Right ventricle myocardium inferior (tissue), 1 donor: ENCODE measurements at places on chromosomes 1 and 21. TPM values are rescaled to one million over a fixed set of nuclear protein-coding genes. Genes with fewer than 3 reads are reported as not detected.

- DNase-seq: peak; percentile 84
Observed at GRCh38 chr21:42289926-42290325, 25.3 kb downstream of the TFF3 start.

- DNase-seq: no peak
Observed at GRCh38 chr1:195238313-195238712, 1369.9 kb downstream of the KCNT2 start.

DNA sequence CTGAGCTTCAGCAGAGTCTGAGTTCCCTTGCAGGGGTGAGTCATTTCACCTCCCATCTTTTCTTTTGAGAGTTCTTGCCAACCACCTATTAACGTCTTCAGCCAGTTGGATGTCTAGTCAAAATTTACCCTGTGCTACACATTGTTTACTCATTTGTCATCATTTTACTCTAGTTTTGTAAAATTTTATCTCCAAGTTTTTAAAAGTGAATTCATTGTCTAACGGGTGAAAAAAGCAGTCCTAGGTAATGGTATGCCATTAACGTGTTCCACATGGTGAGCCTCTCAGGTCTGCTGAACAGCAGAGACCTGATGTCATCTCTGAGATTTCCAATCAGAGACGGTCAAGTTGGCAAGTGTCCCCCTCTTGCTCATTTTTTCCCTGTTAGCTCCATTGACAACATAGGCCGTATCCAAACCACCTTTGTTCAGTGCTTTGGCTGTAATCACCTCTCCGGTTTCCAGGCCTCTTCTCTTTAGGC lies 85.4 kb downstream of the TBX15 start:
- DNase-seq: no peak

The SPATA45 gene
- total RNA-seq: not detected

GRCh38 chr1:116679828-116680628 lies 12.5 kb upstream of the IGSF3 start:
- no peak for DNase-seq

The PTGFRN gene
- total RNA-seq: 119 TPM

The CALML6 gene
- total RNA-seq: not detected

DNA sequence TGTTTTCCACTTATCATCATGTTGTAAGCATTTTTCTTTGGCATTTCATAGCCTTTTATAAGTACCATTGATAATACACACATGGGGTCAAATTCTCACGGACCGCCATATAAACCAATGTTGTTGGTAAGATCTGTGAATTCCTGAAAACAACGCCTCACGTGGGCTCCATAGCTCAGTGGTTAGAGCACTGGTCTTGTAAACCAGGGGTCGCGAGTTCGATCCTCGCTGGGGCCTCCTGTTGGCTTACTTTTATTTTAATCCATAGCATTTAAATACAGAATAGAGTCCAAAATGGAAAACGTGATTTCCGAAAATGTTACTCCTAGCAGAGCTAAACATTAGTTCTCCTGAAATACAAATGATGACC lies 83.1 kb downstream of the HHIPL2 start:
- DNase-seq: no peak

DNA sequence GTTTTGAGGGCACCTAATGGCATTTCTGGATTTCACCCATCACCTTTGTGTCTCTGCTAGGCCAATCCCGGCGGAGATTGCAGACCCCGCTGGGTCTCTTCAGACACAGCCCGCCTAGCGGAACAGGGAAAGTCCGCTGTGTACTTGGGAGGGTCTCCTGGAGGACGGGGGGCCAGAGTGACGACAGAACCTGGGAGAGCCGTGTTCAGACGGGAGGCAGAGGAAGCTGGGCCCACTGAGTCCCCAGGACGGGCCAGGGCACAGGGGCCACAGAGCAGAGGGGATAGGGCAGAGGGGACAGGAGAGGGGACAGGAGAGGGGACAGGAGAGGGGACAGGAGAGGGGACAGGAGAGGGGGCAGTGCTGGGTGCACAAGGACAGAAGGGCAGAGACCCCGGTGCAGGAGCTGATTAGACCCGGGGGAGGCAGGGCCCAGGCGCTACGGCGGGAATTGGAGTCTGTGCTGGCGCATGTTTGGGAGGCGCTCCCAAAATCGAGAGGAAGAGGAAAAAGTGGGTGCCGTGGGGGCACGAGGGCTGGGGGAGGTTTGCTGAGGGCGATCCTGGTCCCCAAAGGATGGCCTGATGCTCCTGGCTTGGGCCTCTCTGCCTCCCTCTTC lies 12.7 kb downstream of the TRPM2 start:
- no peak for DNase-seq

DNA sequence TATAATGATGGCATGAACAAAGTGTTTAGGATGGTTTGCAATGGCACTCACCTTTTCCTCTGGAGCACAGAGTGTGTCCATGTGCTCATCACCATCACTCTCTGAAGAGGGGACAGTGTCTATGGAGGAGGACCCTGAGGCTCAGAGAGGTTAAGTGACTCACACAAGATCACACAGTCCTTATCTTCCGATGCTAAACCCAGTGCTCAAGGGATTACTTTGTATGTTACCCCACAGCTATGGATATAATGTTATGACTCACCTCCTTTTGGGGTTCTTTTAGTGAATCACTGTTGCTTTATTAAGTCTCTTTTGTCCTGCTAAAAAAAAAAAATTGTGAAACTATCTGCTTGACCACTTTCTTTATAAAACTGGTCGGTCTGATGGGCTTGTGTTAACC lies 67.6 kb downstream of the TENT5C start:
- DNase-seq: no peak

The PLA2G2C gene
- total RNA-seq: not detected

DNA sequence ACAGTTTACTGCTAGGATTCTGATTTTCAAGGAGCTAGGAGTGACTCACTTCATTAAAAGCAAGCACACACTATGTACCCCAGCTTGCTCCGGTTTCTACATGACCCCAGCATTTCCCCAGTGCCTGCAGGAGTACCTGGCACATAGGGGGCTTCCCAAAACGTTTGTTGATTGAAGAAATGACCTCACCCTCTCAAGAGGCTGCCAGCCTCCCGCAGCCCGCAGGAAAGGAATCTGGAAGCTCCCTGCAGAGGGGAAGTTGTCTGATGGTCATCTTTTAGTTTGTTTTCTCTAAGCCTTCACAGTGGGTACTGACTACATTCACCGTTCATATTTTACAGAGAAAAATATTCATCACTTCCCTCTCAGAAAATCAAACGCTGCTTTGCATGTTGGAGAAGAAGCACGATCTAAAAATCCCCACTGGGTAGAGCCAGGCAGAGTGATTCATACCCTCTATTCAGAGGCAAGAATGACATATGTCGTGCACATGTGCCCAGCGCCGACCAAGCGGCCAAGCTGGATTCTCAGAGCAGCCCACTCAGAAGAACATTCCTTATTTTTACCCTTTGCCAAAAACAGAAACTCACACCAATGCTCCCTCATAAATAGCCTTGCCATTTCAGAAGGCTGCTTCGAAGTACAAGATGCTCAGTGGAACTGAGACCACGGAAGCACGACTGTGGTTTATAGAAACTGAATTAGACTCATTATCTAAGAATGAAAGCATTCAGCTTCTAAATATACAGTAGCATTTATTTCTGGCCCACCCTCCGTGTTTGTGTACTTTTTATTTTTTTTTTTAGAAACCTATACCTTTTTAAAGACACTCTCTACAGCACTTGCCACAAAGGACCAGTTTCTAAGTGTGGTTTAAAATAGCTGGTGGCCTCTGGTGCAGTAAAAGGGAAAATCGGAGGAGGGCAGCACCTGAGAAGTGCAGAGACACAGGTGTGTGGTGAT lies 143.2 kb downstream of the MIS18A start:
- no peak for DNase-seq

The FAM20B gene
- total RNA-seq: 60.1 TPM

The OR2T11 gene
- total RNA-seq: not detected

The CACHD1 gene
- total RNA-seq: 4.9 TPM

The KRTAP12-2 gene
- total RNA-seq: not detected

The UMODL1 gene
- total RNA-seq: not detected

- no peak for DNase-seq
Observed at GRCh38 chr1:88378560-88378959, 305.5 kb upstream of the PKN2 start.

The GBP6 gene
- total RNA-seq: 0.14 TPM

The SDHB gene
- 433 TPM for total RNA-seq

The OR2L3 gene
- not detected for total RNA-seq

The FTCD gene
- total RNA-seq: 1.2 TPM

- DNase-seq: no peak
Observed at GRCh38 chr1:20365421-20366055, 74.9 kb downstream of the VWA5B1 start.

- no peak for DNase-seq
Observed at GRCh38 chr1:52204696-52205095, 62.8 kb downstream of the ZFYVE9 start.

GRCh38 chr1:201761871-201762270 lies 67.1 kb upstream of the IPO9 start:
- DNase-seq: no peak

The SLC6A9 gene
- 1.5 TPM for total RNA-seq

DNA sequence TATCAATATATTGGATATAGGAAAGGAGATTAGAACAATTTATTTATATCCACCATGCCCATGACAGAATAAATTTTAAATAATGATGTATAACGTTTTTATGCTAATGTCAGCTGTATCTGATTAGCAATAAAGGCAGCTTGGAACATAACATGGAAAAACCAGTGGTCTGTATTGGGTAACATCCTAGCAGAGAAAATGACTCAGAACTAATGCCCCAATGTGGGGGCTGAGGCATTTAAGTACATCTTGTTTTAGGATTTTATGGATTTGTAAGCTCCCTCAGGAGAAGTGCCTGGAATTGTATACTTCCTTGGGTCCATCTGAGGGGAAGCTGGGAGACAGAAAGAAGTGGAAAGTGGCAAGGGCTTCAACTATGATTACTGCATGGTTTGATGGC lies 82.3 kb downstream of the HMCN1 start:
- DNase-seq: no peak

The MARK1 gene
- 17.3 TPM for total RNA-seq

The FBXO44 gene
- total RNA-seq: 19.0 TPM

GRCh38 chr1:67570486-67571143 lies 114.4 kb upstream of the GADD45A start:
- DNase-seq: no peak

The RNF186 gene
- not detected for total RNA-seq

- no peak for DNase-seq
Observed at GRCh38 chr1:41508290-41508689, 23.8 kb upstream of the EDN2 start.

DNA sequence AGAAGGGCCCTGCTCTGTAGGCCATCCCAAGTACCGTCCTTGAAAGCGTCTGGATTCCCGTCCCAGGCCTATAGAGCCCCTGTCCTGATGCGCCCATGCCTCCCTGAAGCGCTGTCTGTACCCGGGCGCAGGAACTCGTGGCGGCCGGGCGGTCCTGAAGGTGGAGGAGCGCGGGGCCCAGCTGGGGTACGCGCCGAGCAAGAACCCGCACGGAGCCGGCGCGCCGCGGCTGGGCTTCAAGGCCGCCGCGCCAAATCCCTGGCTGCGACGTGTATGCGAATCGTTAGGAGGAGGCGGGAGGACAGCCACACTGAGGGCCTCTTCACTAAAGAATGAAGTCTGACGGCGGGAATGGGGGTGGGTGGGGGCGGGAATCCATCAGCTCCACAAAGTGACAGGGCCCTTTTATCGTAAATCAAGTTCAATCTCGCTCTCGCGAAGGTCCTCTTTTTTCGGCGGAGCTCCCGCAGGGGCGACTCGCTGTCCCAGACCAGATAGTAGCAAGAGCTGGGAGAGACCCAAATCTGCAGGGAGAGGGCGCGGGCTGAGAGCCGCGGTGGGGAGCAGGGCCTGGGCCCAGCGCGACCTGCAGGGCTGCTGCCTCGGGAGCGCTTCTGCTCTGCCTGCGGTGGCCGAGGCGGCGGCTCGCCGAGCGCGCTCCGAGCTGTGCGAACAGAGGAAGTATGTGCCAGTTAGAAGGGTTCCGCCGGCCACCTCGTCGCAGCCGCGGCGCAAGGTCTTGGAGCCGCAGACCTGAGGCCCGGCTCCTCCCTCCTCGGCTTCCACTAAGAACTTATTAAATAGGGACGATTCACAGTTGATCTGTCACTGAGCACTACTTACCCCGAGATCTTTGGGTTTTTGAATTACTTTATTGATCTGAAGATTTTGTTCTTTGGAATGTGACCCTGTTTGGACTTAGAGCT lies 10.4 kb downstream of the BARHL2 start:
- no peak for DNase-seq
